ENCODE measurements at places on chromosomes 1 and 21.
A peak's percentile ranks its signal among the peaks of the same experiment; 100 is the strongest.

DNA sequence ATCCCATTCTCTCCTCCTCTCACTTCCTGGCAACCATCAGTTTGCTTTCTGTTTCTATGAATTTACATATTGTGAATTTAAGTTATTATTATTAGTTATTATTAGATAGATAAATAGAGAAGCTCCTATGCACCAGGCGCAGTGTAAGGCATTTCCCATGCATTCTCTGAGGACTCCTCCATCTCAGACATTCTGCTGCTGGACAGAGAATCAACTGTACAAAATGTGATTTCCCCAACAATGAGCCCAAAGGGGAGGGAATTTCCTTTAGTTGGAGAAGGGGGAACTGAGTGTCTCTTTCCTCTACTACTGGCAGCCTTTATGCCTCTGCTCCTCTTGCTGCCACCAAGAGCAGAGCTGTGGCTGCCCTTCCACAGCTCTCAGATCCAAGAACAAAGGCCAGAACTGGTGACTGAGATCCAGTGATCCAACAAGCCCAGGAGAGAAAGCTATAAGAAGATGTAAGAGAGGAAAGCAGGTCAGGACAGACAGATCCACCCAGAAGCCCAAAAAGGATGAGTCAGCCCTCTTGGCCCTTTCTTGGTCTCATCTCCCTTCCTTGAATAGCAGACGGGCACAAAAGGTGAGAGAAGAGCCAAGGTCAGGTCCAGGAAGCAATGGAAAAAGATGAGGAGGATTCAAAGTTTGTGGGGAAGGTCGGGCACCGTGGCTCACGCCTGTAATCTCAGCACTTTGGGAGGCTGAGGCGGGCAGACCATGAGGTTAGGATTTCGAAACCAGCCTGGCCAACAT lies 3.5 kb upstream of the IVL start:
- no peak for DNase-seq

DNA sequence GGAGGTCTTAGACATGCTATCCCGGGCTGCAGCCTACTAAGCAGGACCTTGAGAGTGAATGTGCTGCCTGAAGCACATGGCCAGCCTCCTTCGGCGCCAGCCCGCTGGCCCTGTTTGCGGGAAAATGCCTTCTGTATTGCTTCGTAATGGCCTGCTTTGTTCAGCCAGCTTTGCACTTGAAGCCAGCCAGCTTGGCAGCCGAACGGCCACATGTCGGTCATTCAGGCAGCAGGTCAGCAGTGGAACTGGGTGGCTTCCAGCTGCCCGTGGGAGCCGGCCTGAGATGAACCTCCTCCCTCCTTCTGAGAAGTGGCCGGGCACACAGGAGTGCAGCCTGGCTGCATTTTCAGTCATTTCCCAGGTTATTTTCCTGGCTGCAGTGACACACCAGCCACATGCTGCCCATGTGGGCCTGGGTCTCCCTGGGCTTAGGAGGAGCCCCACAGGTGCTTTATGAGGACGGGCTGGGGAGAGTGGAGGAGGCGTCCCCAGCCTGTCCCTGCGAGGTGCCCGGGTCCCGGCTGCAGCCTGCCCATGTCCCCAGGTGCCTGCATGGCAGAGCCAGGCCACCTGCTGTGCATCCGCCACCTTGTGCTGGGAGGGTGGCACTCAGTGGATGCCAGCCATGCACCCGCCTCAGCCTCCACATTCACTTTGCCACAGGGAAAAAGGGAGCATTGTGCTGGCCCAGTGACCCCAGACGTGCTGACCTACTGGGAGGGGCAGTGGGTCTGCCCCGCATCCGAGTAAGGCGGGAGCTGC lies 103.5 kb downstream of the SIK1 start:
- no peak for DNase-seq

DNA sequence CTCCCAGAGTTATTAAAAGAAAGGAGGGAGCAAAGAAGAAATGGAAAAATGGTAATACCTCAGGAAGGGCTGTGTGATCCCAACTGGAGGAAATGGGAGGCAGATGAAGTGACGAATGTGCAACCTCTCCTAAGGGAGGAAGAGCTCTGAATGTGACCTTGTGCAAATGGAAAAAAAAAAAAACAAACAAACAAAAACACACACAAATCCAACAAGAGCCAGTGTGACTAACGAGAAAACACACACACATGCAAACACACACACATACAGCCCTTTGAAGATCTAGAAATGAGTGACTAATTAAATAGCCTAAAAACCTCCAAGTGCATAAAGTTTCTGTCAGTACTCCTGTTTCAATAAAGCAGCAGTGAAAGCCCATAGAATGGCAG lies 49.0 kb downstream of the CCN1 start:
- no peak for DNase-seq

- peak; percentile 9 for DNase-seq
Measured at GRCh38 chr21:31326522-31327242, 17.4 kb downstream of the TIAM1 start.

- no peak for DNase-seq
Measured at GRCh38 chr1:246554201-246554600, 11.9 kb downstream of the TFB2M start.

GRCh38 chr1:160377585-160378206 lies 10.8 kb downstream of the NHLH1 start:
- DNase-seq, result no peak

DNA sequence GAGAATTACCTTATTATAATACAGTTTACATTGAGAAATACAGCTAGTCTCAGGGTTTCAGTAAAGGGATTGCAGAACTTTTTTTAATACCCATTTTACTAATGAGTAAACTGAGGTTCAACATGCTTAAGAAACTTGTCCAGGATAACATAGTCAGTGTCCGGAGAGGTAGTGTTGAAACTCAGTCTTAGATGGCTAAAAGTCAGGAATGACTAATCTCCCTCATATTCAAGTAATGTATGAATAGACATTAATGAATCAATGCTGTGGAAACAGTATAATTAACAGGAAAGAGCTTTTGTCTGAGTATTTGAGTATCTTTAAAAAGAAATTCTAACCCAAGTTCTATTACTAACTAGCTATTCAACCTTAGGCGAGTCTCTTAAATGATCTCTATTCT lies 397.6 kb downstream of the PLA2G4A start:
- no peak for DNase-seq

DNA sequence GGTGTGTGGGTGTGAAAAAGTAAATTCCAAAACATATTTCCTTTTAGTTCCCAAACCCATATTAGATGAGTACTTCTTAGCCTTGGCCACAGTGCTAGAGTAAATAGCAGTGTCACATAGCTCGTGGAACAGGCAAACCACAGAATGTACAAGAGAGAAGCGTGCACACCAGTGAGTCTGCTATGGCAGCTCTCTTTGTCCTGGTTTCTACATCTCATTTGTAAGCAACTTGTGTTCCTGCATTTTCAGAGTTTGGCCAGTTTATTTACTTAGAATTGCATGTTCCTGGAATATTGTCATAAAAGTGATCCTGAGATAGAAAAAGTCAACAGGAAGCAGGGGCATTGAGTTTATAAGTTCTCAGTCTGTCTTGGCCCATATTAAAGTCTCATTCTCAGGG lies 142.1 kb downstream of the DHRS3 start:
- DNase-seq, result no peak

GRCh38 chr1:35622510-35623178 lies 18.7 kb downstream of the PSMB2 start:
- no peak for DNase-seq

All from activated T-helper 9 cell treated with anti-CD3 and anti-CD28 coated beads, Interleukin-2, amount 50 U/mL, for 16 hours (primary cell).